ENCODE measurements at places on chromosomes 12 and 14.

GRCh38 chr14:95449131-95449530 is 67.3 kb downstream of the SYNE3 start:
- no peak for DNase-seq

DNA sequence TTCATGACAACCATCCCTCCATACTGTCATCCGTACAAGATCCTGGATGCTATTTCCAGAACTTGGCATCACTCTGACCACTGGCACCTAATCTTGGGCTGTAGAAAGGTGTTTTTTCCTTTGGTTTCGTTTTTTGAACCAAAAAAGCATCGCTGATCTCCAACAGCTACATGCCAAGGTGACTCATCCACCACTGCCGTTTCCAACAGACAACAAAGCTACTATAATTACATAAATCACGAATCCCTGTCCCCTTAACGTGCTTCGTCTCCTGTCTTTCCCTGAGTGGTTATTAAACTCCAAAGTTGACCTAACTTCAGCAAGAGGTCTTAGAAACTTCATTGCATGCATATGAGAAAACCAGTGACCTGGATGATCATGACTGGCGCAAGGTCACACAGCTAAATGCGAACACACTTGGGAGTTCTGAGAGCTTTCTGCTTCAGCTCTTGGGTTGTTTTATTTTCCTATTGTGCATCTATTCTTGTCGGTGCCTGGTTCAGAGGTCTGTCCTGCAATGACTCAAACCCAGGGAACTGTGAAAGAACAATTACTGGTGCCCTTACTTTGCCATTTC is 99.9 kb downstream of the PPM1H start:
- DNase-seq = no peak

DNA sequence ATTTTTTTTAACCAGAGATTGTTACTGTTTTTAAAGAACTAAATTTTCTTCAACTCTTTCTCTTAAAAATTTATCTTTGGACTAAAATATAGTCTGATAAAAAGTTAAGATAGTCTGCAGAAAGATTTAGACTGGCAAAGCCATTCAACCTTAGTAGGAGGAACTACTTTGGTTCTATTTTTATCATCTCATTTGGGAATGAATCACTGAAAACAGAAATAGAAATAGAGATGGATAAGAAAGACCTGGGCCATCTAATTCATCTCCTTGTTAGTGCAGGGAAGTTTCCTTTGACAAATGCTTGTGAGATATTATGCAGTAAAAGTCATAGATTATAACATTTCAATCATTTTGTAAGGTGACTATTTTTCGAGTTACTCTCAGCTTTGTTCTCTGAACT is 263.2 kb upstream of the NPAS3 start:
- no peak for DNase-seq

- no peak for DNase-seq
These were observed 36.1 kb upstream of the NUAK1 start for GRCh38 chr12:106174876-106175275.

- DNase-seq = no peak
These were observed 5.0 kb downstream of the TMEM116 start for GRCh38 chr12:112007945-112008344.

- DNase-seq = no peak
These were observed 215.8 kb upstream of the NOS1 start for GRCh38 chr12:117577122-117577657.

GRCh38 chr12:2120982-2121758 is 68.4 kb downstream of the CACNA1C start:
- no peak for DNase-seq

DNA sequence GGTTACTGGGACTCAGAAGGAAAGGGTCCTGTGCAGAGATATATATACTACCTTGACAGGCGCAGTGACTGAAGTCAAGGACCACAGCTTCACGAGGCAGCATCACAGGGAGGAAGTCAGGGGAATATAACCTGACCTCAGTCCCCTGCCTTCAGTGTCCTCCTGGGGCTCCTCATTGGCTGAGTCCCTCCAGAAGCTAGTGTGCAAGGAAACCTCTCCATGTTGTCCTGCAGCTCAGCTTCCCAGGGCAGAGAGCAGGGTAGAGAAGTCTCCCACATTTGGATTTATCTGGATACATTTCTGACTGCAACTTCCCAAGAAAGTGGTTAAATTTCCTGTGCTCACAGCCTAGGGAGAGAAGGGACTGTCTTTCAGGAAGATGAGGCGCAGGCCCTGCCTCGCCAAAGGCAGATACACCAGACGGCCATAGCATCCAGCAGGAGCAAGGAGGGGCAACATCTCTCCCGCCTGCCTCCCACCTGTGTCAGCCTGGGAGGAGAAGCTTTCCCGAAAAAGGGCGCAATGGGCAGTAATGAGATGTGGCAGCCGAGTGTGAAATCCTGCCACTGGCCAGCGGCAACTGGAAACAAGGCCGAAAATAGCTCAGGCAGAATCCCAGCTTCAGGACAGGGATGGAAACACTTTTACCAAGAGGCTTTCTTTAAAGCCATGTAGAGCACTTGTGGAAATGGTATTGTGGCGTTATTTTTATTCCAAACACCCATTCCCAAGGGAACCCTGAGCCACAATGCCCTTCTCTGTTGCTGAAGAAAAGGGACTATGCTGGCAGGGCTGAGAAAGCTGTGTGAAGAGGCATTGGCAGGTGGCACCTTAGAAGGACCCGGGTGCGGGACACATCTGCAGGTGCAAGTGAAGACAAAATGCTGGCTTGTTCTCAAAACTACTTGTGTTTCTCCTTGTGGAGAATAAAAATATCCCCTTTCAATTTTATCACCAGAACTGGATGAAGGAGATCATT is 54.9 kb upstream of the HIF1A start:
- no peak for DNase-seq

DNA sequence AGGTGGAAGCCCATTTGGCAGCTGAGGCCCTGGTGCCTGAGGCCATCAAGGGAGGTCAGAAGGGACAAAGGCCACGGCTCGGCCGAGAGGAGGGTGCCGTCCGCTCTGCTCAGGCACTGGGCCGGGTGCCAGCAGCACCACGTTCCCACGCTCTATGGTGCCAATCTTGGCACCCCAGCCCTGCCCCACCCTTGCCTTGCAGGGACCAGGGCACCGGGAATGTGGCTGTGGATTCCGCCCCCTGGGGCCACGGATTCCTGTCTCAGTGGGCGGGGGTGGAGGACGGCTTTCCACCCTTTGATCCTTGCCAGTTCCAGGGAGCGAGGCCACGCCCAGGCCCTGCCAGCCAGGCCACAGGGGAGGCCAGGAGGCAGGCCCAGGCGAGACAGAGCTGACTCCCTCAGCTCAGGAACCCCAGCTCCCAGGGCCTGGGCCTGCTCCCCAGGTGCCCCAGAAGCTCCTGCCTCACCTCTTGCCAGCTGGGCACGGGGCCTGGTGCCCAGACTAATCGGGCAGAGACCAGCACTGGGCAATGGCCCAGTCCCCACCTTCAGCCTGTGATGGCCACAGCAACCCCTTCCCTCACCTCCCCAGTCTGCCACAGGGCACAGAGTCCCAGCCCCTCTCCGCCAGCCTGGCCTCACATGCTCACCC is 26.4 kb upstream of the GPR132 start:
- no peak for DNase-seq

DNA sequence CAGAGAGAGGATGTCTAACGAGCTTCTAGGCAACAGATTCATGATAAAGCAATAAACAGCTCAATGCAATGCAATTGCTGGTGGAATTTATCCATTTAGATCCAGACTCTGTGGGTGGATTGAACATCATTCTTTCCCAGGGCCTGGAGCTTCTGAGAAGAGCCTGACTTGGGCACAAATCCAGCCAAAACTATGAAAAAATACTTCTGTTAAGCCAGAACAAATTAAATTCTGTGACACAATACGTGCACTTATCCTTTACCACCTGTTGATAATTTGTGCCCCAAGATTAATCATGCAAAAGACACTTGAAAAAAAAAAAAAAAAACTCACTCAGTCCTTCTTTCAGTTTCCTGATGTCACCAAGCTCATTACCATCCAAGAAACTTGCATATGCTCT is 446.0 kb upstream of the DCN start:
- DNase-seq = no peak

GRCh38 chr12:2904260-2904659 is 13.6 kb downstream of the TULP3 start:
- no peak for DNase-seq

DNA sequence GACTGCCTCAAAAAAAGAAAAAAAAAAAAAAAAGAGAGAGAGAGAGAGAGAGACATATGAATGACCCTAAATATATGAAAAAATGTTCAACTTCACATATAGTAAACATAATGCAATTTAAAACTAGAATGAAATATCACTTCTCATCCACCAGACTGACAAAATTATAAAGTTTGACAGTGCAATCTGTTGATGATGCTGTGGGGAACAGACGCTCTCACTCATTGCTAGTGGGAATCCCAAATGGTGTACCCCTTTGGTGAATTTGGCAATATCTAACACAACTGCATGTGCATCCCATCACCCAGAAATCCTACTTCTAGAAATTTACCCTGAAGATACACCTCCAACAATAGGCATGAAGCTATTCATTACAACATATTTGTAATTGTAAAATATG is 2.3 kb upstream of the GSG1 start:
- no peak for DNase-seq

DNA sequence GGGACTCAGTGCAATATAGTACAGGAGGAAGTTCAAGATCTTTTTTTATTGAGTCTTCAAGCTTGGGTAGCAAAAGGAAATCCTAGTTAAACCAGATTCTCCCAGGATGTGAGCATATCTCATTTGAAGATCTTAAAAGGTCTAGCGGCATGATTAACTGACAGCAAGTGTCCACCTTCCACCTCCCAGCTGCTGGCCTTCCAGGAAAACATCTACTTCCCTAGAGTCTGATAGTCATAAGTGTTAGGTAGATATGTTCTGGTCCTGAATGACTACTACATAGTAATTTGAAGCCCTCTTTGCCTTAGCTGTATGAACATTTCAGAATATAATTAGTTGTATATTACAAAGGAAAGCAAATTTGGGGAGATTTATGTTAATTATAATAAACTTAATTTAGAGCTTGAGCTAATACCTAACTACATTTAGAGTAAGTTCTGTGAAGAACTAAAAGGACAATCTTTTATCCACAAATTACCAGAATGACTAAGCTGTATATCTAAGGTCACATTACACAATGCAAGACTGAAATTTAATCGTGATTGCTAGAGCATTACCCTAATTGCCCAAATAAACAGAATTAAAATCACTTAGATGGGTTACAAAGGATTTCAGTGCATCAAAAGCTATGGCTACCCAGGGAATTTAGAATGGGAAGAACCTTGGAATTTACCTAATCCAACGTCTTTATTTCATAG is 9.9 kb downstream of the LGR5 start:
- DNase-seq = no peak

DNA sequence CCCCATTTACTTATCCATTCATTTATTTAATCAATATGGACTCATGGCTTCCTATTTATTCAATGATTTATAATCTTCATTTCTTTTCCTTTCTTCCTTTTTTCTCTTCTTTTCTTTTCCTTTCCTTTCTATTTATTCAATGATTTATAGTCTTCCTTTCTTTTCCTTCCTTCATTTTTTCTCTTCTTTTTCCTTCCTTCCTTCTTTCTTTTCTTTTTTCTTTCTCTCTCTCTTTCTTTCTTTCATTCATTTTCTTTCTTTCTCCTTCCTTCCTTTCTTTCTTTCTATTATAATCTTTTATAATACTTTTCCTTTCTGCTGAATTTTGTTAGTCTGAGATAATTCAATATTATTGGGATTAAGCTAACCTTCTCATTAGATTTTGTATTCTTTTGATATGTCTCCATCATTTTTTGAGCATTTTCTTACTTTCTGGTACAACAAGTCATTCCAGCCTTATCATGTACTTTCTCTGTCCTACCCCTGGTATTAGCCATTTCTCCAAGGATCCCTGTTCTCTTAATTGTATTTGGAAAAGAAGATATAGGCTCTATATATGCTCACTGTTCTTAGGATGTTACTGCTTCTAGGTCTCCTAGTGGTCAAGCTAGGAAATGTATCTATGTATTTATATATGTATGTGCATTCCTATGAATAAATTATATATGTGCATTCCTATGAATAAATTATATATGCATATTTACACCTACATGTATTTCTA is 12.1 kb downstream of the LACRT start:
- no peak for DNase-seq

- DNase-seq = no peak
These were observed 911 bp upstream of the SCNN1A start for GRCh38 chr12:6376079-6376869.

DNA sequence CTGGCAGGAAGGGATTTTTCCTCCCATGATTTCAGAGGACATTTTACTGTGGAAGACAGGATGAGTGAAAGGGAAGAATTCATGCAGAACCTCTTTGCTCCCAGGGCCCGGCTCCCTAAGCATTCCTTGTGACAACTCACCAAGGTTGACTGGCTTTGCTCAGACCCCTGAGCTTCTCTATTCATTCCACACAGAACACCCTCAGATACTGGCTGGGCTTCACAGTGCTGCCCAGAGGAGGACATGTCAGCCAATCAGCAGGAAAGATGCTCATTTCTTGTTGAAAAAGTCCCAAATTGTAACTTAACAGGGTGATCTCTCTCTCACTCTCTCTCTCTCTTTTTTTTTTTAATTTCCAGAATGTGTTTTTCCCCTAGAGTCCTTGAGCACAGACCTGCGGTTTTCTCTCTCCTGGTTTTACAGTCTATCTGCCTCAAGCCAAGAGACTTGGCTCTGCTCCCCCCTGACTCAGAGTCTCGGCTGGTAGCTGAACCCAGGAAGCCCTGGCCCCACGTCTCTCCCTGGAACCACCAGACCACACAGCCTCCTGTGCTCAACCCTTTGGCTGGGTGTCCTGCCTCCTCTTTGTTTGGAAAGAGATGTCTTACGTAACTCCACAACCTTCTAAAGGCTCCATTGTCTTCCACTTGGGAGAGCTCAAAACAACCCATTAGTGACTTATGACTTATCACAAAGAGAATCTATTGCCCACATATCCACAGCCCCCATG is 43.9 kb downstream of the SSPN start:
- DNase-seq = no peak

GRCh38 chr12:79569679-79570078 is 121.1 kb downstream of the PAWR start:
- DNase-seq = no peak

DNA sequence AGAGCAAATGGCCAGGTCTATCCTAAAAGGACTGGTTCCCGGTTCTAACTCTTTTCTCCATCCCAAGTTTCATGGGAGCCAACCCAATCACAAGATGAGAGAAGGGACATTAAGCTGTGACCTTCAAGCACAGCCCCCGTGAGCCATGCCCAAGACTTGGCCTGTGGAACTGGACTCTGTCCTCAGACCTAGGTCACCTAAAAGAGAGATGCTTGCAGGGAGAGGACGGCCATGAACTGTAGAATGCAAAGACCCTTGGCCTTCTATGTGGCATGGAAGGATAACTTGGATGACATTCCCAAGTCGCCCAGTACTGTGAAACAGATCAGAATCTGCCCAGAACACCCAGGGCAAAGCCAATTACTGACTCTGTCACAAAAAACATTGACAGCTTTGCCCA is 263.5 kb downstream of the DPF3 start:
- no peak for DNase-seq

DNA sequence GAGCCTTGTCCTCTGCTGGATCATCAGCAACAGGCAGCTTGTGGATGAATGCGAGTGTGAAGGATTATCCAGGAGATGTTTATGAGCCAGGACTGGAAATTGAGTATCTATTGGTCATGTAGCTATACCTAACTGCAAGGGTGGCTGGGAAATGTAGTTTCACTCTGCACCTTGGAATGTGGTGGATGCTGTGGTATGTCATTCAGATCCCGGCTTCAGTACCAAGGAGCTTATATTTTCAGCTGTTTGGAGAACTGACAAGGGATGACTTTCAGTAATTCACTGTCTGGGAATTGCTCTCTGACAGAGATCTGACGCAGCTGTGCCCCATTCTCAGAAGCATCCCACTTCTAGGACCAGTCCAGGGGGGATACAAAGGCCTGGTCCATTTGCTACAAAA is 792.3 kb upstream of the NOVA1 start:
- DNase-seq = no peak
